ENCODE measurements at places on chromosomes 2 and 18.

GRCh38 chr18:55465313-55465712, 122.7 kb downstream of the TCF4 start:
- no peaks in the 10 kb centered on the region for H3K27me3 ChIP-seq
- no peak overlapping the region for H3K27ac ChIP-seq
- no peak overlapping the region for H3K4me3 ChIP-seq

- H3K27me3 ChIP-seq: no peaks in the 10 kb centered on the region
- peaks cover 2% of the 10 kb centered on the region for H3K36me3 ChIP-seq
- no peak overlapping the region for H3K4me3 ChIP-seq
- H3K4me1 ChIP-seq: peaks cover 27% of the 10 kb centered on the region
- no peak overlapping the region for H3K27ac ChIP-seq
Observed at GRCh38 chr18:48786455-48787202, 164.1 kb downstream of the SMAD7 start.

DNA sequence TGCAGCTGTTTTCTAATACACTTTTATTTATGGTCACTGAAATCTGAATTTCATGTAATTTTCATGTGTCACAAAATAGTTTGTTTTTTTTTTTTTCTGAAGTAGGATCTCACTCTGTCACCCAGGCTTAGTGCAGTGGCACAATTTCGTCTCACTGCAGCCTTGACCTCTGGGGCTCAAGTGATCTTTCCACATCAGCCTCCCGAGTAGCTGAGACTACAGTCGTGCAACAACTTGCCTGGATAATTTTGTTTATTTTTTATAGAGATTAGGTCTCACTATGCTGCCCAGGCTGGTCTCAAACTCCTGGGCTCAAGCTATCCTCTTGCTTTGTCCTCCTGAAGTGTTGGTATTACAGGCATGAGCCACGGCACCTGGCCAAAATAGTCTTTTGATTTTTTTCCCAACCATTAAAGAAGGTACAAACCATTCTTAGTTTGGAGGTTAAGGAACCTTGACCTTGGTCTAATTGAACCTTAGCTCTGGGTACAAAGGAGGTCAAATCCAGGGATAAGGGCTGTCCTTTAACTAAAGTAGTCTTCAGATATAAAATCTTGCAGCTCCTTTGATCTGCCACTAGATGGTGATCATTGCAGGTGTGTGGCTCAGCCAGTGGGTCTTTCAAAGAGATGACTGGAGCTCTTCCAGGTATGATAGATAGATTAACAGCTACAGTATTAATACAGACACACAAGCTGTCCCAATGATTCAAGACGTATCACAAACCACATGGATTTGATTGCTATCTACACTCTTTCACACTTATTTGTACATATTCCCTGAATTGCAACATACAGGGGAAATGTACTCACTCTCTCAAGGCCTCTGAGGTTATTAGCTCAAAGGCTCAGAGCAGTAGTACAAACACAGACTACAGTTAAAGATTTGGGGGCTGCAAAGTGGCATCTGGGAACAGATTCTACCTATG, 4.7 kb upstream of the KRCC1 start:
- H3K27me3 ChIP-seq: no peaks in the 10 kb centered on the region
- H3K4me1 ChIP-seq: peaks cover 9% of the 10 kb centered on the region
- no peak overlapping the region for H3K27ac ChIP-seq
- DNase-seq: peak; percentile 44
- H3K4me3 ChIP-seq: no peak overlapping the region

- H3K4me3 ChIP-seq: no peak overlapping the region
- no peaks in the 10 kb centered on the region for H3K36me3 ChIP-seq
- peaks cover 4% of the 10 kb centered on the region for H3K27me3 ChIP-seq
- H3K27ac ChIP-seq: no peak overlapping the region
- no peak for DNase-seq
- H3K4me1 ChIP-seq: no peaks in the 10 kb centered on the region
Observed at GRCh38 chr18:48735681-48736255, 196.9 kb downstream of the CTIF start.

DNA sequence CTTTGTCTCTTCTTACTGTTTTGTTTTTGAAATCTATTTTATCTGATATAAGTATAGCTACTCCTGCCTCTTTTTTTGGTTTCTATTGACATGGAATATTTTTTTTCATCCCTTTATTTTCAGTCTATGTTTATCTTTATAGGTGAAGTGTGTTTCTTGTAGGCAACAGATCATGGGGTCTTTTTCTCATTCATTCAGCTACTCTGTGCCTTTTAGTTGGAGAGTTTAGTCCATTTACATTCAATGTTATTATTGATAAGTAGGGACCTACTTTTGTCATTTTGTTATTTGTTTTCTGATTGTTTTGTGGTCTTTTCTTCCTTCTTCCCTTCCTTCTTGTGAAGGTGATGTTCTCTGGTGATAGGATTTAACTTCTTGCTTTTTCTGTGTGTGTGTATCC, 60.0 kb upstream of the STK39 start:
- peaks cover 9% of the 10 kb centered on the region for H3K36me3 ChIP-seq
- H3K27ac ChIP-seq: no peak overlapping the region
- no peaks in the 10 kb centered on the region for H3K4me1 ChIP-seq

DNA sequence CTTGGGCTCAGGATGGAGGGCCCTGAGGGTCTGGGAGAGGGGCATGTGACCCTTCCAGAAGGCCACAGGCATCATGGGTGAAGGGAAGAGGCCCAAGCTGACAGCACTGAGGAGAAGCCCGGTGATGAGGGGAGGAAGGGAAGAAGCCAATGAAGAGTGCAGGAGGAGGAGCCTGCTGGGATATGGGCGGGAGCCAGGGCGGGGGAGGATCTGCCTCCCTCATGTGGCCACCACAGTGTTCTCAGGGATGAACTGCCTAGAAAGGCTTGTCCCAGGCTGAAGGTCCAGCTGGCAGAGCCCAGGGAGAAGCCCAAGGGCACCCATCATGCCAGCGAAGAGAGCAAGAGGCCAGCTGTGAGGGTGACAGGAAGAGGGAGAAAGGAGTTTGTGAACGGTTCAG, 24.6 kb upstream of the PLB1 start:
- H3K4me3 ChIP-seq: no peak overlapping the region
- no peak overlapping the region for H3K27ac ChIP-seq
- H3K4me1 ChIP-seq: no peaks in the 10 kb centered on the region
- peaks cover 4% of the 10 kb centered on the region for H3K27me3 ChIP-seq
- no peaks in the 10 kb centered on the region for H3K36me3 ChIP-seq

GRCh38 chr18:2681993-2682603, 26.6 kb downstream of the SMCHD1 start:
- H3K27me3 ChIP-seq: peaks cover 4% of the 10 kb centered on the region
- H3K27ac ChIP-seq: peak overlapping the region; percentile 67
- no peak overlapping the region for H3K4me3 ChIP-seq
- H3K36me3 ChIP-seq: peaks cover 31% of the 10 kb centered on the region
- DNase-seq: no peak
- peaks cover 80% of the 10 kb centered on the region for H3K4me1 ChIP-seq

DNA sequence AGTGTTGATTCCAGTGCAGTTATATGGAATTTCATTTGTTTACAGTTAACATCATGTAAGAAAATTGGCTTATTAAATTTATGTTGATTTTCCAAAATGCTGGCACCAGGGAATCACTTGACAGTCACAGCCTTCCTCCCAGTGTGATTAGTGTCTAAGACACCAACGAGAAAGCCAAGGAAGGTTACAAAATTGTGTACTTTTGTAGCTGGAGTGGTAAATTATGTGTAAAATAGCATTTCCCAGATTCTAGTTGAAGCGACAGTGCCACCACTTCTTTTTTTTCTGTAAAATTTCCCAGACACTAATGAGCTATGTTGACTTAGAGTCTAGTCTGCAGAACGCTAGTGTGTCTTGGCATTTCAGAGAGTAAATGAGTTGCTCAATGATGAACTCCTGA, 101.3 kb downstream of the NCK2 start:
- no peaks in the 10 kb centered on the region for H3K27me3 ChIP-seq
- H3K4me3 ChIP-seq: no peak overlapping the region
- peaks cover 57% of the 10 kb centered on the region for H3K4me1 ChIP-seq

DNA sequence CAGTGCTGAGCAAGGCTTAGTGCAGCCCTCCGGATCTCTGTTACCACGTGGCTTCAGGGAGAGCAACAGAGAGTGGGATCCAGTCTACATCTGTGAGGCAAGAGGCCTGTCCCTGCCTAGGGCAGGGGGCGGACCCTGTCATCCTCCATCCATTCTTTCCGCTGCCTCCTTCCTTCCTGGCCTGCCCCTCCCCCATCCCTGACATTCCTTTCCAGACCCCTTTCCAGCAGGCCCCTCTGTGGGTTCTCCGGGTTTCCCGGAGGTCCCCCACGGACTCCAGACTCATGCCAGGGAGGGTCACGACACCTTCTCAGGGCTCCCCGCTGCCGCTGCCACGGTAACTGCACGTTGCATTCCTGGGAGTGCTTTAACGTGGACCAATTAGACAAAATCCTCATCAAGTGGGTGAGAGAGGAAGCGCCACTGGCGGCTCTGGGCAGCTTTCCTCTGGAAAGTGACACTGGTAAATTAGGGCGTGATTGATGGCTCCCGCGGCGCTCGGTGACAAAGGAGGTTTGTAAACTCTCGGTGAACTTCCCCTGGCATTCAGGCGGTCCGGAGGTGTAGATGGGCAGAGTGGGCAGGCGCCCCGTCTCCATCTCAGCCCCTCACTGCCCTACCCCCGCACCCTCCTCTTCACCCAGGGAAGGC, 11.4 kb downstream of the ATOH8 start:
- DNase-seq: no peak
- H3K27ac ChIP-seq: no peak overlapping the region
- H3K36me3 ChIP-seq: no peaks in the 10 kb centered on the region
- no peaks in the 10 kb centered on the region for H3K4me1 ChIP-seq
- no peak overlapping the region for H3K4me3 ChIP-seq

GRCh38 chr2:233165895-233166661, 85.4 kb upstream of the ATG16L1 start:
- H3K27me3 ChIP-seq: peaks cover 8% of the 10 kb centered on the region
- H3K36me3 ChIP-seq: peaks cover 44% of the 10 kb centered on the region
- no peak overlapping the region for H3K4me3 ChIP-seq

DNA sequence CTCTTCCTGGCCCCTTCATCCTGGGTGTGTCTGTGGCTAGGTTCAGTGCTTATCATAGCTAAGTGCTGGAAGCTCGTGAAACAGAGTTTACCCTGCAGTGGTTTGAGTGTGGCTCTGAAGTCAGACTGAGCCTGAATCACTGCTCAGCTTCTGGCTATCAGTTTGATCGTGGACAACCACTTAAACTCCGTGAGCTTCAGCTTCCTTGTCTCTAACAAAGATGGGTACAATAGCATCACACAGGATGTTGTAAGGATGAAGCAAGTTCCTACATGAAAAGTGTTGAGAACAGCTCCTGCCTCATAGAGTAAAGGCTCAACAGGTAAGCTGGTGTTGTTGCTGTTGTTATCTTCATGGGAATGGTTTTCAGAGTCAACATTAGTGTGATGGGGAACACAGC, 210.3 kb downstream of the CLIP4 start:
- peak overlapping the region; percentile 35 for H3K27ac ChIP-seq
- H3K36me3 ChIP-seq: no peaks in the 10 kb centered on the region
- no peak overlapping the region for H3K4me3 ChIP-seq
- peaks cover 29% of the 10 kb centered on the region for H3K4me1 ChIP-seq
- peaks cover 2% of the 10 kb centered on the region for H3K27me3 ChIP-seq
- no peak for DNase-seq

DNA sequence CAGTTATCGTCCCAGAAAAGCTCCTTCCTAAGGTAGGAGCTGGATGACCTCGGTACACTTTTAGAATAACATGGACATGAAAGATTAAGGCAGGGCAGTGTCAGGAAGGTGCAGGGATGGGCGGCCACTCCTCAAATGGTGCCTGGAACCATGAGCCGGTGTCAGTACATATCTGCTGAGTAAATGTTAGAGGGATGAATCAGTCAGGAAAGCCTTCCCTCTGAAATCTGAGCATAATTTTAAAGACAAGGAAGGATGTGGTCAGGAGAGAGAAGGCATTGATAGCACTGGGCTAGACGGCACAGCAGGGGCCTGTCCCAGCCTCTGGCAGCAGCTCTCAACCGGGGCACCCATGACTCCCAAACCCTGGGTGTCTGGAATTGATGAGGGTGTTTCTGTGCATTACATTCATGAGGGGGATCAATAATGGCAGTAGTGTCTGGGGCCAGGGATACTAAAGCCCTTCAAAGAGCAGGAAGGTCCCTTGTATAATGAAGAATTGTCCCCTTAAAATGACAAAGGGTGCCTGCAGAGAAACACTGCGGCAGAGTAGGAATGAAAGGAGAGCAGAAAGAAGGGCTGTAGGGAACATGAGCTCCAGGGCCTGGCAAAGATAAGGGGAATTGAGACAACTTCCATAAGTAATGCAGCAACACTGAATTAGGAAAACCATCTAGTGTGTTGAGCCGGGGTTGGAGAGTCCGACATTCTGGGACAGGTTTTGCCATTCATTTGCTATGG, 162.3 kb upstream of the REV1 start:
- H3K4me1 ChIP-seq: no peaks in the 10 kb centered on the region
- no peak overlapping the region for H3K4me3 ChIP-seq
- DNase-seq: no peak
- no peaks in the 10 kb centered on the region for H3K36me3 ChIP-seq
- peaks cover 2% of the 10 kb centered on the region for H3K27me3 ChIP-seq

DNA sequence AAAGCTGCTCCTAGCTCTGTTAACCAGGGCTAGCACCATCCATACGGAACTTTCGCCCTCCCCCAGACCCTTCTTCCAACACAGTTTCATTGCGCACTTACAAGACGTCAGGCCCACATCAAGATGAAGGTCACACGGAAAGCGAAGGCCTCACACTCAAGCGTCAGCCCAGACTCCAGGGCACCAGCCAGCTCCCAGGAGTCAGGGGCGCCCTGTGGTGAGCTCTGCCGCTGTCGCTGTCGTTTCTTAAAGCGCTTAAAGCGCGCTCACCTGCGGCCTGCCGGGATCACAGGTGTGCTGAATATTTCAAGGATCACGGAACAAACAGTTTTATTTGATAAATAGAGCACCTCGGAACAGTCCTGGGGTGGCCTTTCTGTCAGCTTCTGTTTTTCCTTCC, 163.1 kb downstream of the CDH20 start:
- DNase-seq: no peak
- H3K36me3 ChIP-seq: no peaks in the 10 kb centered on the region
- H3K4me1 ChIP-seq: no peaks in the 10 kb centered on the region

- no peak overlapping the region for H3K4me3 ChIP-seq
- no peaks in the 10 kb centered on the region for H3K36me3 ChIP-seq
- no peak for DNase-seq
Observed at GRCh38 chr2:95728878-95729596, 137.2 kb downstream of the TRIM43 start.

GRCh38 chr2:74036450-74037195, 51.9 kb downstream of the TET3 start:
- DNase-seq: no peak
- no peaks in the 10 kb centered on the region for H3K36me3 ChIP-seq
- H3K27me3 ChIP-seq: peaks cover 14% of the 10 kb centered on the region
- peak overlapping the region; percentile 56 for H3K4me3 ChIP-seq

DNA sequence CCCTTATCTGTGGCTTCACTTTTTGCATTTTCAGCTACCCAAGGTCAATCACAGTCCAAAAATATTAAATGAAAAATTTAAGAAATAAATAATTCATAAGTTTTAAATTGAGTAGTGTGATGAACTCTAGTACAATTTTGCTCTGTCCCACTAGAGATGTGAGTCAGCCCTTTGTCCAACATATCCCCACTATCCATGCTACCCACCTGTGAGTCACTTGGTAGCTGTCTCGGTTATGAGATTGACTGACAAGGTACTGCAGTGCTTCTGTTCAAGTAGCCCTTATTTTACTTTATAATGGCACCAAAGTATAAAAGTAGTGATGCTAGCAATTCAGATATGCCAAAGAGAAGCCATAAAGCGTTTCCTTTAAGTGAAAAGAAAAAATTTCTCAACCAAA, 28.8 kb downstream of the ADCY3 start:
- H3K4me3 ChIP-seq: no peak overlapping the region
- no peaks in the 10 kb centered on the region for H3K27me3 ChIP-seq
- no peak for DNase-seq
- peaks cover 6% of the 10 kb centered on the region for H3K36me3 ChIP-seq

Data from immature natural killer cell (primary cell).